ENCODE measurements at places on chromosomes 6 and 20. TPM values are rescaled to one million over a fixed set of nuclear protein-coding genes. Genes with fewer than 3 reads are reported as not detected.

ROMO1 gene
- 96.4 TPM for total RNA-seq

NRN1 gene
- total RNA-seq: 29.0 TPM

AGER gene
- total RNA-seq: 0.20 TPM

BEND6 gene
- 9.6 TPM for total RNA-seq

WFDC10B gene
- total RNA-seq: not detected

FABP7 gene
- not detected for total RNA-seq

ADTRP gene
- 1.8 TPM for total RNA-seq

HLA-DQB1 gene
- not detected for total RNA-seq

CYP39A1 gene
- total RNA-seq: 0.37 TPM

YTHDF1 gene
- 18.0 TPM for total RNA-seq

VGLL2 gene
- not detected for total RNA-seq

PBOV1 gene
- not detected for total RNA-seq

BPIFA1 gene
- total RNA-seq: not detected

HUS1B gene
- 1.1 TPM for total RNA-seq

KIF25 gene
- total RNA-seq: not detected

SMIM8 gene
- 4.4 TPM for total RNA-seq

All from subcutaneous preadipocyte (primary cell).